Stimulated activated CD4-positive, alpha-beta T cell treated with anti-CD3 and anti-CD28 coated beads, TNF-alpha, amount 100 ng/mL, for 1 hour (primary cell): ENCODE measurements at places on chromosomes 7 and 10.

DNA sequence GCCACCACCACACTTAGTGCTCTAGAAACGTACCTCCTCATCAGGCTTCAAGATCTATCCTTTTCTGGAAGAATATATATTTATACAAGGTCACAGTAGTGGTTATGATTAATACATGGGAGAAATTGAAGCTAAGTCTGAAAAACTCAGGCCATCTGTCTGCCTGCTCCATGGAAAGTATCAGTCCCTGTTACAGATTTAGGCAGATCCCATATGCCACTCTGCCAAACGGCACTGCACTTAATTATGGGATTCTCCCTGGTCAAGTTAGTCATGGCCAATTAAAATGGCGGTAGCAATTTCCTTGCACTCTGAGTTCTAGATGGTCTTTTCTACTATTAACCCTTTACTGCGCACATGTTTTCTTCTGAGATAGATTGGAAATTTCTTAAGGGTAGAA lies 740.0 kb downstream of the SUGCT start:
- DNase-seq: no peak

- no peak for DNase-seq
Observed at GRCh38 chr10:97020452-97021400, 165.0 kb downstream of the SLIT1 start.

DNA sequence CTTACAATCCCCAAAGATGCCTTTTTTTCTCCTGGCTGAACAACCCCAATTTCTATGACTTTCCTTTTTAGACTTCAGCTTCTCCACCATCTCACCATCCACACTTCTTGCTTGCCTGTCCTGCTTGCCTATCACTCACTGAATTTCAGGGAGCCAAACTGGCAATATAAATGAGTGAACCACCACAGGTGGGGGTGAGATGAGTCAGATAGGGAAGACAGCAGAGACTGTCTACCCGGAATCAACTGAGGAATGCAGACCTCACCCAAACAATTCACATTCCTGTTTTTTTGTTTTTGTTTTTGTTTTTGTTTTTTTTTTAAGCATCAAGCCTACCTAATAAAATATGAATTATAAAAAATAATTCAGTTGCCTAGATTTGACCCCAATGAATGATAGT lies 273.8 kb downstream of the NRG3 start:
- DNase-seq: no peak

DNA sequence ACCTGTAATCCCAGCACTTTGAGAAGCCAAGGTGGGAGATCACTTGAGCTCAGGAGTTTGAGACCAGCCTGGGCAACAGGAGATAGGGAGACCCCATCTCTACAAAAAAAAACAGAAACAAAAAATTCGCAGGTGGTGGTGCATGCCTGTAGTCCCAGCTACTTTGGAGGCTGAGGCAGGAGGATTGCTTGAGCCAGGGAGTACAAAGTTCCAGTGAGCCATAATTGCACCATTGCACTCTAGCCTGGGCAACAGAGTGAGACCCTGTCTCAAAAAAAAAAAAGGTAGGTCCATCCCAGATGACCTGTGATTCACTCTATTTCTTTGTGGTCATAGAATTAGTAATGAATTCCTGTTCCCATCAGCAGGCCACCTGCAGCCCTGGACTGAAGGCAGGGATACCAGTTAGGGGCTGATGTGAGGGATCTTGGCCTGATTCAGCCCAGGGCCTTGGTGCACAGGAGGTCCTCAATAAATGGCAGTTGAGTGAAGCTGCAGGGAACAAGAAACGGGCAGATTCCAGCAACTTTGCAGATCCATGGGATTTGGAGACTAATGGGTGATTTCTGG lies at the start of gene MYH16:
TSS of gene MYH16 (plus strand) at position 364 of the 570 bp plus-strand sequence.
- no peak for DNase-seq

- DNase-seq: no peak
Observed at GRCh38 chr10:36886303-36886891, 239.0 kb upstream of the ANKRD30A start.

DNA sequence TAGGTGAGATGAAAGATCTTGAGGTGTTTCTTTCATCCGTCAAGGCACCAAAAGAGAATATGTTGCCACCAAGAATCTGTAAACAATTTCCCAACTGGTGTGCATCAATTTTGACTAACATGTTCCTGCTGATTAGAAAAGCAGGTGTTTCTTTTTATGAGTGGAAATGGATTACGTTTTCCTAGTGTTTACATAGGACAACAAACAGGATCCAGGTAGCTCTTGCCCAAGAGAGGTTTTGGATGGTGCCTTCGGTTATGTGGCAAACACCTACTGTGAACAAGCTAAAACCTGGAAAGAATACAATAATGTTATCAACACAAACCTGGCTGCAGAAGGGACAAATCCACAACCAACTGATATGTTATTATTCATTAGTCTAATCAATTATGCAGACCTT lies 53.6 kb upstream of the WNT16 start:
- DNase-seq: no peak

DNA sequence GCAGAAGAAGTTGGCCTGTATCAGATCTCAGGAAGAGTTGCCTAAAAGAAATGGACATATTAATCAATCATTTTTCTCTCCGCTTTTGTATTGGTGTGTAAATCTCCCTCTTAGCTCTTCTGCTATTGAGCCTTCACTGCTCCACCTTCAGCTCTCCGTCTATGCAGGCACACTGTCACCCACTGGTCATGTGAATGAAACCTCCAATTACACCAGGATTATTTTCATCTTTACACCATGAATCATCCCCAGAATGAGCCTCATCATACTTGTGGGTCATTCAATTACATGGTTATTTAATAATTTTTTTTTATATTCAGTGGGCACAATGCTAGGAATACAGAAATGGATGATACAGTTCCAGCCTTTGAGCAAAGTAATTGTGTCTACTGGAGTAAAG lies 92.6 kb downstream of the LRRC4 start:
- no peak for DNase-seq

- no peak for DNase-seq
Observed at GRCh38 chr7:67593794-67594193, 597.2 kb downstream of the TYW1 start.

- no peak for DNase-seq
Observed at GRCh38 chr10:65194126-65194525, 1672.9 kb downstream of the REEP3 start.

GRCh38 chr7:155935726-155936125 lies 123.5 kb upstream of the SHH start:
- no peak for DNase-seq

- no peak for DNase-seq
Observed at GRCh38 chr7:24842449-24843241, 85.4 kb upstream of the GSDME start.

DNA sequence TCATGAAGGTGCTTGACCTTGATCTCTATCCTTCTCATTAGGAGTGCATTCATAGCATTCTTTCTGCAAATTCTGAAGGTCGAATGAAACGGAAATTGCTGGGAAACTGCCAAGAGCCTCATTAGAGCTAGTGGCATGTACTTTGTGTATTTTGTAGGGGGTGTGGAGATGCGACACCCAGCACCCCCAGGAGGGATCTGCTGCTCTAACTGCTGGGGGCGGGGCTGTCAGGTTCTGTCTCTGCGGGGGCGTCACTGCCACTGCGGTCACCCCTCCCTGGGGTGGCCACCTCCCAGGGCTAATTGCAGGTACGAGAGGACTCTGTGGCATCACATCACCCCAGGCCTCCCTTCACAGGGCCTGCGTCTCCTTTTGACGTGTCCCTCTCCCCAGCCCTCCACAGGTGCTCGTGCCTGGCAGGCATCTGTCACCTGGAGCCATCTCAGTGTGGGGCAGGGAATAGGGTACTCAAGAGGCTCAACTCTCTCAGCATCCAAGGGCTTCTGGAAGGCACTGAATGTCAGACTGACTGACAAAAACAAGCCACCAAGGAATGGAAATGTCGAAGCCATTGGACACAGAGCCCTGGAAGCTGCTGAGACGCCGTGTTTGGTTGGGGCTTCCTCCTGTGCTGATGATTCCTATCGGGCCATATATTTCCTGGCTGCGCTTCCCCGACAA lies 151.1 kb downstream of the ACTR3B start:
- DNase-seq: no peak

DNA sequence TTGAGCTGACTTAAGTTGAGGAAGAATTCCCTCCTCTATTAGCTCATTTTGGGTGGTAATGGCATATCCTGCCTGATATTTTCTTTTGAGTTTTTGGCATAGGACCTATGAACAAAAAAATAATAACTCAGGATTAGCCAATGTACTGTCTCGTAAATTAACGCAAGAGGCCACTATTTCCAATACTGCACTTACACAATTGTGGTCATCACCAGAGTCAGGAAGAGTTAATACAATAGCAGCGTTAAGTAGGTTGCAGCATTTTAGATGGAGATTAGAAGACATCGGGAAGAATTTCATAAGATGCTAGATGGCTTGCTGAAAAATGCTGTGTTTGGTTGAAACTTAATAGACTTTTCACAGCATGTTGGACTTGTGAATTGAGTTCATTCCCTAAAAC lies 36.4 kb downstream of the ANTXRL start:
- DNase-seq: no peak

- DNase-seq: no peak
Observed at GRCh38 chr10:121406823-121407545, 191.3 kb downstream of the FGFR2 start.

- no peak for DNase-seq
Observed at GRCh38 chr7:158750702-158751101, 46.1 kb upstream of the NCAPG2 start.

- DNase-seq: no peak
Observed at GRCh38 chr10:24552346-24553016, 171.2 kb downstream of the ARHGAP21 start.

- DNase-seq: no peak
Observed at GRCh38 chr7:32154797-32155196, 84.6 kb upstream of the PDE1C start.

- no peak for DNase-seq
Observed at GRCh38 chr10:12958546-12959110, 42.9 kb downstream of the CCDC3 start.

DNA sequence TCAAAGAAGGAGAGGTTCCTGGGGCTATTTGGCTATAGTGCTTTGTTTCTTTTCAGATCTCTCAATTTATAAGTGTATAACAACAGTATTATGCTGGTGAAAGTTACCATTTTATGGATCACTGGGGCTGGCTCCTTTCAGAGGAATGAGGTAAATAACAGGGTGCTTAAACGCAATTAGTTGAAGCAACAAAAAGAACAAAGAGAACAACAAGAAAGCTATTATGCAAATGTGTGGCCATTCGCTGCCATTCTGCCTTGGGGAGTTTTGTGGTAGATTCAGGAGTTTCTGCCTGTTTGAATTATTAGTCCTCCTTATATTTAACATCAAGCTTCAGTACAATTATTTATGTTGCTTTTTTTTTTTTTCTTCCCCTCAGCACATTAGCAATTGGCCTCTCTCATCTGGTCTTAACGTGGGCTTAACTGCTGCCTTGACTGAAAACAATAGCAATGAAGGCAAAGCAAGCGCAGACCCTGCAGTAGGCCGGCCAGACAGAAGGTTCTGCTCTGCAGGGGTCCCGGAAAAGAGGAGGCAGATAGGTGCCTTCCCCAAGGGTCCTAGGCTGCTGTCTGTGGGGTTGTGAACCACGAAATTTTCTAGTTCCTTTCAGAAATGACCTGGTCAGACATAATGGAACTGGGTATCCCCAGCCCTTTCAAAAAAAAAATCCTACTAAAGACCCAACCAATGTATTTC lies 339.9 kb upstream of the PODXL start:
- no peak for DNase-seq

DNA sequence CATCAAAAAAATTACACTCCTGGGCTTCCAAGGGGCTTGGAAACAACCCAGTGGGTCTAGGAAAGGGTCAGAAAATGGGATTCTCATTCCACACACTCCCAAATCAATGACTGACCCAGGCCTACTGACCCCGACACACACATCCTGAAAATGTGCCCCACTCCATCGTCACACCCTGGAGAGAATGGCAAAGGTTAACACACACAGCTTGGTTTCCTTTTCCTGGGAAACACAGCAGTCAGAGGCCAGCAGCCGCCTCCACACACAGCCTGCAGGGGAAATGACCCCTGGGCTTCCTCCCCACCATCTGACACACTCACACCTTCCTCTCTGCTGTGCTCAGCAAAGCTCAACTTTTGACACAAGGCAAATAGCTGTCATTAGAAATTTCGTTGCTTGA lies 42.9 kb downstream of the SH3PXD2A start:
- no peak for DNase-seq

DNA sequence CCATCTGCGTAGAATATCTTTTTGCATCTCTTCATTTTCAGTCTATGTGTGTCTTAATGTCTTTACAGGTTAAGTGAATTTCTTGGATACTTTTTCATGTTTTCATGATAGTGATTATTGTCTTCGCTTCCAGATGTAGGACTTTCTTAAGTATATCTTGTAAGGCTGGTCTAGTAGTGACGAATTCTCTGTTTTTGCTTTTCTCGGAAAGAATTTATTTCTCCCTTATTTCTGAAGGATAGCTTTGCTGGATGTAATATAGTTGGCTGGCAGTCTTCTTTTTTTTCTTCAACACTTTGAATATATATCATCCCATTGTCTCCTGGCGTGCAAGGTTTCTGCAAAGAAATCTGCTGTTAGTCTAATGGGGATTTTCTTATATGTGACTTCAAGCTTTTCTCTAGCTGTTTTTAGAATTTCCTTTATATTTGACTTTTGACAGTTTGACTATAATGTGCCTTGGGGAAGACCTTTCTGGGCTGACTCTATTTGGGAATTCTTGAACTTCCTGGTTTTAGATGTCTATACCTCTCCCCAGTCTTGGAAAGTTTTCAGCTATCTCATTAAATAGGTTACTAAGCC lies 14.3 kb downstream of the GTPBP4 start:
- no peak for DNase-seq

DNA sequence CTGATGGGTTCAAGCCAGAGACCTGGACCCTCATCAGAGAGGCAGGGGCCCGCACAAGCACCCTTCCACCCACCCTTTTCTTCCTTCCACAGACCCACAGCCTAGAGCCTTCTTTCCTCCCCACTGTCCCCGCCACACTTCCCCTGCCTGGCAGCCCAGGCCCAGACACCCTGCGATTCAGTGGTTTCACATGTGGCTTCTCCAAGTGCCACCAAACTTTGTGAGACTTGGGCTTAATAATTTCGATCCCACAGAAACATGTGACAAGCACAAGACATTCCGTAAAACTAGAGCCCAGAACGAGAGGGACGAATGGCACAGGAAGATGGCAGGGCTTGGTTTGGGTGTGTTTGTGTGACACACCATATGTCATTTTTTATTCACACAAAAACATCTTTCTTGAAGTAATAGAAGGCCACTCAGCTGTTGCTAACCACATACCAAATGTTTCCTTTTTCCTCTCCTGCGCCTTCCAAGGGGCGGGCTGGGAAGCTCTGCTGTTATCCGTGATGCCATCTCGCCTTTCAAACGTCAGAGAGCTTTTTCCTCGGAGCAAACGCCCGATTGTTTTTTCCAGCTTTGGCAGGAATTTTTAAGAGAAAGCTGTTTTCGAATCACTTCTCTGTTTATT lies 162.9 kb downstream of the GRK5 start:
- DNase-seq: no peak
